Large intestine (tissue), 12 donors: ENCODE measurements at places on chromosomes 6 and 20. TPM values are rescaled to one million over a fixed set of nuclear protein-coding genes. Genes with fewer than 3 reads are reported as not detected.

GRCh38 chr6:65098349-65098748 lies 608.7 kb downstream of the EYS start:
- H3K4me3 ChIP-seq = no peak overlapping the region
- no peak overlapping the region for H3K27ac ChIP-seq
- no peaks in the 10 kb centered on the region for H3K4me1 ChIP-seq

SLC13A3 gene
- polyA plus RNA-seq = 3.7 TPM

DNA sequence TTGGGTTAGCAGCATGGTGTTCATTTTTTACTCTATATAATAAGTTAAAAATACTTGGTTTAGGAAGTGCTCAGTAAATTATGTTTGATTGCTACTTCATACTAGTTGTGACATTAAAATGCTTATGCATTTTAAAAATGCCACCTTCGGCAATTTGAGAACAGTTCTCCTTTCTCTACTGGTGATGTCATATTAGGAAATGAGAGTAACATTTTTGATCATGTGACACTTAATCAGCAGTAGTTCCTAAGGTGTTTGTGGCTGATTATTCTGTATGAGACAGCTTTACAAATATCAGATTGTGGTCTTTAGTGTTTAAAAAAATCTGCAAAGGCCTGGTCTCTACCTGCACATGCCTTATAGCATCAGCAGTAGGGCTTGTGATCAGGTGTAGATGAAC lies 4.4 kb downstream of the GZF1 start:
- no peak overlapping the region for H3K4me3 ChIP-seq
- H3K36me3 ChIP-seq = peaks cover 49% of the 10 kb centered on the region
- no peak for DNase-seq
- H3K4me1 ChIP-seq = peaks cover 10% of the 10 kb centered on the region

DNA sequence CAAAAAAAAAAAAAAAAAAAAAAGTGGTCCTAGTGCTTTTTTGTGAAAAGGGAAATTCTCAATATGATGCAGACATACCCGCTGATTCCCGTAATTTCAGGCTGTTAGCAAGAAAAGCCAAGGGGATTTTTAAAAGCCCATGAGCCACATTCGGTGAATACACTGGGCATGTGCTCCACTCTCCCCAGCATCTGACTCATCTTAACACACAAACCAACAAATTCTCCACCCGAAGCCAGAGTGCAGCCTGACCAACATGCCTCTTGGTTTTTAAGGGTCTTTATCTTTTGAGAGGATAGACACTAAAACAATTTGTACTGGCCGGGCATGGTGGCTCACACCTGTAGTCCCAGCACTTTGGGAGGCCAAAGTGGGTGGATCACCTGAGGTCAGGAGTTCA lies 45.5 kb upstream of the CD83 start:
- H3K36me3 ChIP-seq = no peaks in the 10 kb centered on the region
- no peak for DNase-seq
- no peak overlapping the region for H3K4me3 ChIP-seq

SIRPG gene
- 0.94 TPM for polyA plus RNA-seq

DNA sequence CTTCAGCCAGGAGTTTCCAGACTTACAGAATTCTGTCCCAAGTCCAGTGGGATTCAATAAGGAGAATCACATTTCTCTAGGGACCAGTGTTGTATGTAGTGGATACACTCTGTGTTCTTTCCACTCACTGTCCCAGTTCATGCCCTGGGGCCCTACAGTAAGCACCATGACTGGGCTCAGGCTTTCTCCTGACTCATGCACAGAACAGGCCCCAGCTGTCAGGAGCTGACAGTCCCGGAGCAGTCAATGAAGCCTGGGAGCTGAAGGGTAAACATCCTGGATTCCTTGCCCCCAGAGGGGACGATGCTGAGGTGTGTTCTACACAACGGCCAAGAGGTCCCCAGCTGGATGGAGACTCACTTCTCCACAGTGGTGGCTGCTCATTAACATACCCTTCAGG lies 40.2 kb upstream of the LRFN2 start:
- H3K4me1 ChIP-seq = peaks cover 3% of the 10 kb centered on the region
- no peaks in the 10 kb centered on the region for H3K36me3 ChIP-seq
- H3K27me3 ChIP-seq = peaks cover 4% of the 10 kb centered on the region
- H3K27ac ChIP-seq = no peak overlapping the region

GNAS-AS1 gene
- polyA plus RNA-seq = 0.40 TPM

- no peak for DNase-seq
- H3K4me1 ChIP-seq = peaks cover 6% of the 10 kb centered on the region
- H3K4me3 ChIP-seq = no peak overlapping the region
- H3K36me3 ChIP-seq = no peaks in the 10 kb centered on the region
- no peak overlapping the region for H3K27ac ChIP-seq
Measured at GRCh38 chr6:105815661-105816555, 270.2 kb upstream of the PRDM1 start.

GRCh38 chr6:158158123-158158522 lies 9.9 kb downstream of the SERAC1 start:
- no peaks in the 10 kb centered on the region for H3K27me3 ChIP-seq
- H3K36me3 ChIP-seq = peaks cover 4% of the 10 kb centered on the region
- H3K4me3 ChIP-seq = no peak overlapping the region
- H3K4me1 ChIP-seq = peaks cover 4% of the 10 kb centered on the region
